ENCODE measurements at places on chromosomes 7 and 10.

- no peak for DNase-seq
These were observed 3.1 kb downstream of the ZRANB1 start for GRCh38 chr10:124944982-124945381.

- no peak for DNase-seq
These were observed 758.6 kb upstream of the KCND2 start for GRCh38 chr7:119514326-119514725.

GRCh38 chr10:4057021-4057420 lies 272.0 kb upstream of the KLF6 start:
- DNase-seq, result no peak

GRCh38 chr10:47248386-47249090 lies 51.5 kb upstream of the GDF10 start:
- DNase-seq, result peak; percentile 63

DNA sequence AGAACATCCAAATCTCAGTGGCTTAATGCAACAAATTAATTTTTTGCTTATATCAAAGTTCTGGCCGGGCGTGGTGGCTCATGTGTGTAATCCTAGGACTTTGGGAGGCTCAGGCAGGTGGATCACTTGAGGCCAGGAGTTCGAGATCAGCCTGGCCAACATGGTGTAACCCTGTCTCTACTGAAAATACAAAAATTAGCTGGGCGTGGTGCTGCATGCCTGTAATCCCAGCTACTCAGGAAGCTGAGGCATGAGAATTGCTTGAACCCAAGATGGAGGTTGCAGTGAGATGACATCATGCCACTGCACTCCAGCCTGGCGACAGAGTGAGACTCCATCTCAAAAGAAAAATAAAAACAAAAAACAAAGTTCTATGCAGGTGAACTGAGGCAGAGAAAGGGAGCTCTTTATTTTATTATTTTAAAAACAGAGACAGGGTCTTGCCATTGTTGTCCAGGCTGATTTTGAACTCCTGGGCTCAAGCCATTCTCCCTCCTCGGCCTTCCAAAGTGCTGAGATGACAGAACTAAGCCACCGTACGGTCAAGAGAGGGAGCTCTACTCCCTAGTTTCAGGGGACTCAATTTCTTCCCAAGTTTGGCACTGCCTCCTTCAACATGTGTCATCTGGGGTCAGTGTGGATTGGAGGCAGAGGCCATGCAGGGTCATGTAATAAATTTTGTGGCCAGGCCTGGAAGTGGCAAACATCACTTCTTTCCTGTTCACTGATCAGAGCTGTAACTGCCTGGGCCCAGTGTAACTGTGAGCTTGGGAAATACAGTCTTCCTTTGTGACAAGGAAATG lies 2.4 kb downstream of the ADCK2 start:
- no peak for DNase-seq

All from cardiac septum (tissue), 1 donor.